ENCODE measurements at places on chromosomes 2 and 18.

- DNase-seq = no peak
Observed at GRCh38 chr18:75208836-75209128, 157 bp downstream of the PTGR3 start.

- no peak for DNase-seq
Observed at GRCh38 chr2:11896386-11896785, 150.0 kb downstream of the LPIN1 start.

DNA sequence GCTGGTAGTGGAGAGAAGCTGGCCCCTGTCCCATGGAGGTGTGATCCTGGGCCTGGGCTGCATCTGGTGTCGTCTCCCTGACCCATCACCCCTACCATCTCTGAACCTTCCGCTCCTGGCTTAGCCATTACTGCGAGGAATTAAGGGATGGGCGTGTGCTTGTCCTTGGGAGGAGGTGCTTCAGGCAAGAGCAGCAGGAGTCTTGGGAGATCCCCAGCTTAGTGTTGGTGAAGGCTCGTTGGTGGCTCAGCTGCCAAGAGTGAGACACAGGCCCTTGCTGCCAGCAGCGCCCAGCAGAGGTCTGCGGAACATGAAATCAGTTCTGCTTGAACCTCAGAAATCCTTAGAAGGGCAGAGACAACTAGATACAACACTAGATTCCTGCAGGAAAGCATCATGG lies 59.9 kb upstream of the TGFA start:
- no peak for DNase-seq

DNA sequence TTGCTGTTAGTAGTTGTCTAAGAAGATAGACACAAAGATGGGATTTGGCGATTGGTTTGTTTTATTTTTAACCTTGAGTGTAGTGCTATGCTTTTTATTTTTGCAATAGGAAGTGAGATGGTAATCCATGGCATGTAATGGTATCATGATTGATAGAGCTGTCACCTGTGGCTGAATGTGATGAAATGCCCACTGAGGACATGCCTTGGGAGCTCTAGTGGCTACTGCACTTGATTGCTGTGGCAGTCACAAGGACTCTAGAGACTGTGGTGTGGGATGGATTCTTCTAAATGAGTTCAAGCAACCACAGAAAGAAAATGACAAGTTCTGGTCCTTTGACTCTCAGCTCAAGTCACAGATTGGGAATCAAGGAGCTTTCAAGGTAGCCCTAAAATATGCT lies 139.4 kb downstream of the CYRIA start:
- DNase-seq = no peak

DNA sequence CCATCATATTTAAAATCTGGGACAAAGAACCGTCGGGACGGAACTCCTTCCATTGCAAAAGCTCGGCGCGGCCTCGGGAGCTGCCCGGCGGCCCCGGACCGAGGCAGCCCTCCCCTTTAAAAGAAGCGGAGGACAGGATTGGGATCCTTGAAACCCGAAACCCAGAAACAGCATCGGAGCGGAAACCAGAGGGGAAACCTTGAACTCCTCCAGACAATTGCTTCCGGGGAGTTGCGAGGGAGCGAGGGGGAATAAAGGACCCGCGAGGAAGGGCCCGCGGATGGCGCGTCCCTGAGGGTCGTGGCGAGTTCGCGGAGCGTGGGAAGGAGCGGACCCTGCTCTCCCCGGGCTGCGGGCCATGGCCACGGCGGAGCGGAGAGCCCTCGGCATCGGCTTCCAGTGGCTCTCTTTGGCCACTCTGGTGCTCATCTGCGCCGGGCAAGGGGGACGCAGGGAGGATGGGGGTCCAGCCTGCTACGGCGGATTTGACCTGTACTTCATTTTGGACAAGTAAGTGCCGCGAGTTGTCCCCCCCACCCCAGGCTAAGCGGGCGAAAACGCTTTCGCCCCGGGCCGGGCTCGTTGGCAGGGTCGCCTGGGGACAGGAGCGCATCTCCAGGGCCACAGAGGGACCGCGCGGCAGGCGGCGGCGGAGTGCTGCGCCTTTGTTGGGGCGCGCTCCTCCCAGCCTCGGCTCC lies at the start of gene ANTXR1:
Gene ANTXR1, plus strand, starts transcription at position 38 of the 698 bp plus-strand sequence. Its CDS starts 321 bp downstream, at position 359.
- peak; percentile 44 for DNase-seq

- no peak for DNase-seq
Observed at GRCh38 chr18:11429876-11430275, 179.5 kb upstream of the SLC35G4 start.

DNA sequence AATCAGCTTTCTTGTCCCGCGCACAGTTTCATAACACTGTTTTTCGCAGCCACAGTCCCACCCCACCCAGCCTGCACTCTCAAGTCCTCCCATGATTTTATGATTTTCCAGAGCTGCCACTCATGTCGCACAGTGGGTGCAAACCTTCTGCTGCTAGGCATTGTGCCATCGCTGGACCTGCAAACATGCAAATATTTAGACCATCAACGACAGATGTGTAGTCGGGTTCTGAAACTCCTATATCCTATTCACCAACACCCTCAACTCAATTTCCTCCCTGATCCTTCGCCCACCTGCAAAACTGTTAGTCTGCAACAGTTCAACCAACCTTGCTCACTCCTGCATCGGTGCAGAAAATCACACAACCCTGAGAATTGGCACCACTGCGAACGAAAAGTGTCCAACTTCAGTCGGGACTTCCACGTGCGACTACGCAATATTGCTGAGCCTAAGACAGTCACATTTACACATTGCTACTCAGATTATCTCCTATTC lies 871 bp upstream of the ALS2 start:
- DNase-seq = peak; percentile 60

DNA sequence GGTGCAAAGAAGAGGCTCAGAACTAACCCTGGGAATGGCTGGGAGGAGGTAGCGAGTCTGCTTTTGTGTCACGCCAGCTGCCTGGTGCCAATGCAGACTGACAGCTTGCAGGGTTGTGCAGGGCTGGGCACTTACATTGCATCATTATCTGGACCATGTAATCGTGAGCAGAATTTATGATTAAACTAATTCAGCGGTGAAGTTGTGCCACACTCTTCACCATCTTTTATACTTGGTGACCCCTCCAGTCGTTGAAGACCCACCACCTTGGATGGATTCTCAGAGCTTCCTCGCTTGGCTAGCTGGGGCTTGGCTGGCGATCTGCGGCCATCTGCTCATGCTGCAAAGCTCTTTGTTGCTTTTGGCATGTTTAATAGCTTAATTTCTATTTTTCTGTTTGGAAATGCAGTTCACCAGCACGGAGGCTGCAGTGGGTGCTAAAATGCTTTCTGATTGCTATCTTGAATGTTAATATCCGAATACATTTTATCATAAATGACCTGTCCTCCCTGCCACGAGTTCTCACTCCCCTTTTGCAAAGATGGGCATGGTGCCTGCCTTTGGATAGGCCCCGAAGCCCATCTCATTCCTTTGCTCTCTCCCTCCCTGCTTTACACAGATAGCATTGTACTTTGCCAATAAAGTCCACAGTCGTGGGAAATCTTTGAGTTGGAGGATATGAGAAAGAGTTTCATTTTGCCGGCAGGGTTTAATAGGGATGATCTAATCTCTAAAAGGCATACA lies 188.2 kb downstream of the PRKCE start:
- peak; percentile 35 for DNase-seq

DNA sequence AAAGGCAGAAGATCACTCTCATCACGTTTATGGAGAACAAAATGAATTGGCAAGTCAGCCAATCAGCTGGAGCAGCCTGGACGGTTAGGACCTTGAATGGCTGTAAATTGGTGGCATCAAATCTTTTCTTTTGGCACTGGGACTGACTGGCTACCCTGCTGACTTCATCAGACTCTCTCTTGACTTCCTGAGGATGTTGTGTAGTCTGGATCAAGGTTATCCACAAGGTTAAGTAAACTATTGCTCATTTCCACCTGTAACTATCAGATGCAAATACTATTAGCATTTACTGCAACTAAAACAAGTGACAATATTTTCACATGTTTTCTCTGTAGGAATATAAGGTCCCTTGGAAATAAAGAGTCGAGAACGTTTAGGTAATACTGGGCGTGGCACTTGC lies 134.3 kb upstream of the RASGRP3 start:
- DNase-seq = no peak

DNA sequence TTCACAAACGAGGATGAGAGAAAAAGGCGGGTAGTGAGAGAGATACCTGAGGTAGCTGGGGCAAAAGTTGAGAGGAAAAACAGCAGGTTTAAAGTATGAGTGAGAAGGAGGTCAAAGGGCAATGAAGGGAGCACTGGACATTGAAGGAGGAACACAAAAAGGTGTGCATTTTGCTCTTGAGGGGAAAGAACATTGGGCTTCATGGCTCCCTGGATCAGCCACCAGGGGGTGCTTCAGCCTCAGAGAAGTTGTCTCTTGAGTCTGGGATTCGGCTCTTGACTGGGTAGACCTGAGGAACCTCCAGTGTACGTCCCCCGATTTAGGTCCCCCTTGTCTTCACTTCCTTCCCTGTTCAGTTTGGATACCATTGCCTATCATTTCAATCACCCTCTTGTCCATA lies 128.5 kb downstream of the RAPGEF4 start:
- DNase-seq = peak; percentile 7
